Fibroblast of mammary gland (primary cell): ENCODE measurements at places on chromosomes 6 and 20.
A peak's percentile ranks its signal among the peaks of the same experiment; 100 is the strongest.

- no peak for DNase-seq
These were observed 108.6 kb downstream of the MAP3K7 start for GRCh38 chr6:90478278-90478677.

GRCh38 chr20:4748847-4749246, 27.1 kb downstream of the PRND start:
- no peak for DNase-seq

DNA sequence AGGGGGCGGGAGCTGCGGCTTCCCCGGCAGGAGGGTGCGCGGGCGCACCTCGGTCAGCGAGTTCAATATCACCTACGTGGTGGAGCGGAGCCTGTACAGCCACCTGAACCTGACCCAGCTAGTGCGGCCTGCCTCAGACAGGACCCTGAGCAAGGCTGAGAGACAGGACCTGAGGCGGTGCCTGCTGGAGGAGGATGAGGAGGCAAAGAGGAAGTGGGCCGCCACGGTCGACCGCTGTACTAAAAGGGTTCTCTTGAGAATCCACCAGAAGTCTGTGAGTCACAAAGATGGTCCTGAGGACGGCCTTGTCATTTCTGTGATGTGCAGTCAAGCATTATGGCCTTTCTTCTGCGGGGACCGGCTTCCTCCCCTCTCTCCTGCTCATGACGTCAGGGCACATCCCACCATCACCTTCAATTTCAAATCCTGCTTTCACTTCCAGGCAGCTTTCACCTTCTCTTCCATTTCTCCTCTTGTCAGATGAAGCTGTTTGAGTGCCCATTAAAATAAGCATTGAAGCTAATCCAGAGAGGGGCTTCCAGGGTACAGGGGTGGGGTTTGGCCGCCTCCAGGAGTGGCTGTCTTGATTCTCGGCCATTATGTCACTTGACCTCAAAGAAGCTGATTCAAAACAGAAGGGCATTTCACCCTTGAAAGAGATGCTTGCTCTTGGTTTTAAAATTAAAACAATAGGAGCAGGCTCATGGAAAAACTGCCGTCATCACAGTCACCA, 177.6 kb downstream of the SASH1 start:
- DNase-seq = peak; percentile 40

- no peak for DNase-seq
These were observed 12.8 kb downstream of the CLDN20 start for GRCh38 chr6:155276638-155277037.

- no peak for DNase-seq
These were observed at the start of gene PAX1 for GRCh38 chr20:21705575-21706260. PAX1 (plus strand) TSS chr20:21705664; CDS start chr20:21705713, 49 bp downstream.

DNA sequence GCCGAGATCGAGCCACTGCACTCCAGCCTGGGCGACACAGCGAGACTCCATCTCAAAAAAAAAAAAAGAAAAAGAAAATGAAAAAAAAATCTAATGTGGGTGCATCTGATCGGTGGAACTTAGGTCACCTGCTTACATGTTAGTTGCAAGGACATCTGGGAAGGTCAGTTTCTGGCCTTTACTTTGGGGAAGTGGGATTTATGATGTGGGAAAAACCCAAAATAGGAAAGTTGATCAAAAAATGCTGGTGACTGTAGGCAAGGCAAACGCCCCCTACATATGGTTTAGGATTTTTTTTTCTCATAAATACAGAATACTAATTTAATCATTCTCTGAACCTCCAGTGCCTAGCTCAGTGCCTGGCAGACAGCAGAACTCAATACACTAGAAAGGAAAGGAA, 69.2 kb upstream of the PIM1 start:
- DNase-seq = no peak

DNA sequence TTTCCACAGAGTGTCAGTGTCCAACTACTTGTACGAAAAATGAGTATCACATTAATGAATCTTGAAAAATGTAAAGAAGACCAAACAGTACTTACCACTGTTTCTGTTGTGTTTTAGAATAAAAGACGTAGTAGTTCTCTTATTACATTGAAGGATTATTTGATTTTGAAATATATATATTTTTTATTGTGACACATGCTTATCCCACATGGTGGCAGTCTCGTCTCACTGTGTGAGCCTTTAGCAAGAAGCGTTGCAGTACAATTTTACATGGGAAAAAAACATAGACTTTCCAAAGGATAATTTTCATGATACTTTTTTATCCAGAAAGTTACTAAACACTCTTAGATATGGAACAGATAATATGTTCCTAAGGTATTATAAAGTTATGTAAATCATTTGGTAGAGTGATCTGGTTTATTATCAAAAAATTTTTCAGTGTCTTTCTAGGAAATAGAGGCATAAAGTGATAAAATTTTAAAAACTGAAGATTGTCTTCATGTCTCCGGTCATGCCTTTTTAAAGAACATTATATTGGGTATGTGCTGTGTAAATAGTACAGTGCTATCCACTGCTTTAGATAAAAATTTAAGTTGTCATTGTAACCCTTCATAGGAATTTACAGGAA, 117.5 kb upstream of the SAMD5 start:
- DNase-seq = peak; percentile 28

DNA sequence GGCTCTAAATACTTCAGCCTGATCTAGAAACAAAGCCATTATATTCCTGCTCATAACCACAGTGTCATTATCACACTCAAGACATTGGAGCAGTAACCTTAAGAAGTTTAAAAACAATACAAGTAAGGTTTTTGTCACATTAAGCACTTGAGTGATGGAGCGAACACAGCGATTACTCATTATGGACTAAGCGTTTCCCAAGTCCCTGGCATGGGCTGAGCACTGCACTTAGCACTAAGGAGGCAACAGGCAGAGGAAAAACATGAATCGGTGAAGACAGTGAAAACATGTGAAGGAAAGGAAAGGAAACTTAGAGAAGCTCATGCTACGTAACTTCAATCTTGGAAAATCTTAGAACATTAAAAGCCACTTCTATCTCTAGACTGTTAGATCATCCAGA, 108.7 kb downstream of the SLC24A3 start:
- DNase-seq = no peak

GRCh38 chr6:147740326-147740725, 231.8 kb downstream of the SAMD5 start:
- no peak for DNase-seq

DNA sequence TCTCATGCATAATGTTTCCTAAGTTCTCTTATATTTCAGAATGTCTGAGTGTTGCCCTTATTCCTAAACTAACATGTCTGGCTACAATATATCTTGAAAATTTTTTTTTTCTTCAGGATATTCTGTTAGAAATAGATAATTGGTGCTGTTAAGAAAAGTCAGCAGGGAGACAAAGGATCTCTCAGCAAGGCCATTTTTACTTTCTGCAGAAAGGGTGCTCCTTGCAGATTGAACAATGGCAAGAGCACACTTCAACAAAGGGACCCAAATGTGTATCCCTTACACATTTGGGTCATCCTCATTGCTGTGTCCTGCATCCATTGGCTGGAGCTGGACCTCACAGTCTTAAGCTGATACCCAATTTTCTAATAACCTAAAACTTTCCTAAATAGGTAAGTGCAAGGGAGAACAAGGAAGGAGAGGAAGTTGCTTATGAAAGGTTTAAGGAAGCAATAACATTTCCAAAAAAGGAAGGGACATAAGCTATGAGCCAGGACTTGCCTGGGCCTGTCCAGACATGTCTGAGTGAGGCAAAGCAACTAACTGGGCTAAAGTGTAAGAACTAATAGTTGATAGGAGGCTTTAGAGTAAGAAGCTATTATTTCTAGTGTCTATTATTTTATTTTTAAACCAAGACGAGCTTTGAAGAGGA, 429.6 kb downstream of the BCKDHB start:
- DNase-seq = peak; percentile 79

GRCh38 chr20:11544029-11544678, 373.5 kb upstream of the BTBD3 start:
- DNase-seq = peak; percentile 68

- DNase-seq = peak; percentile 56
These were observed 56.1 kb upstream of the B3GAT2 start for GRCh38 chr6:71012866-71013469.

DNA sequence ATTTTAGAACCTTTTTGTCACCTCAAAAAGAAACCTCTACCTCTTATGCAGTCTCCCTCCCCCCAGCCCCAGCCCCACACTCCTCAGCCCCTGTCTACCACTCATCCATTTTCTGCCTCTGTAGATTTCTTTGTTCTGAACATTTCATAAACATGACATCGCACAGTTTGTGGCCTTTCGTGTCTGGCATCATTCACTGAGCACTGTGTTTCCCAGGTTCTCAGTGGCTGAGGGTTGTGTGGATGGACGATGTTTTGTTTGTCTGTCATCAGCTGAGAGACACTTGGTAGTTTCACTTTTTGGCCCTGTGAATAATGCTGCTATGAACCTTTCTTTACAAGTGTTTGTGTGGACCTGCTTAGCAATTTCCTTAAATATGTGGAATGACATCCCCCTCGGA, 64.5 kb downstream of the FAM120B start:
- DNase-seq = no peak

DNA sequence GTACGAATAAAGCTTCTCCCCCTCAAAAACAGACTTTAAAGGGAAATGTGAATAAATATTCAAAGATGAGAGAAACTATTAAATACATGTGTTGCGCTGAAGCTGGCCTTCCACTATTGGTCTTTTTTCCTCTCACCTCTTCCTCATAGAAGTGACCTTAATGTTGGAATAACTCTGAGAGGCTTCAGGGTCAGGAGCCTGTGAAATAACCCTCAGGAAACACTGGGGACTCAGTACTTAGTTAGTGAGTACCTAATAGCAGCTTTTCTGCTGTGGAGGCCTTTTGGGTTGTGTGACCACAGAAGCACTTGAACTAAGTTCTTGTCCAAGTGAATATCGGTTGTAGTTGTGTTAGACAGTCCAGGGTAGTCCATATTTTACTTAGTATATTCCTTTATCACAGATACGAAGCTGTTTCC, 799 bp upstream of the SHPRH start:
- no peak for DNase-seq

DNA sequence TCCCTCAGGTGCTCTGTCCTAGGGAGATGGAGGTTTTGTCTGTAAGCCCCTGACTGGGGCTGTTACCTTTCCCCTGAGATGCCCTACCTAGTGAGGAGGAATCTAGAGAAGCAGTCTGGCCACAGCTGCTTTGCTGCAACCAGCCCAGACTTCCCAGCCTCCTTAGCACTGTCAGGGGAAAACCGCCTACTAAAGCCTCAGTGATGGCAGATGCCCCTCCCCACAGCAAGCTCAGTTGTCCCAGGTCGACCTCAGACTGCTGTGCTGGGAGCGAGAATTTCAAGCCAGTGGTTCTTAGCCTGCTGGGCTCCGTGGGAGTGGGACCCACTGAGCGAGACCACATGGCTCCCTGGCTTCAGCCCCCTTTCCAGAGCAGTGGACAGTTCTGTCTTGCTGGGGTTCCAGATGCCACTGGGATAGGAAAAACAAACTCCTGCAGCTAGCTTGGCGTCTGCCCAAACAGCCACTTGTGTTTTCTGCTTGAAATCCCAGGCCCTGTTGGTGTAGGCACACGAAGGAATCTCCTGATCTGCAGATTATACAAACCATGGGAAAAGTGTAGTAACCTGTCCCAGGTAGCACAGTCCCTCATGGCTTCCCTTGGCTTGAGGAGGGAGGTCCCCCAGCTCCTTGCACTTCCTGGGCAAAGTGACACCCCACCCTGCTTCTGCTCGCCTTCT, 146.4 kb upstream of the PROKR2 start:
- no peak for DNase-seq

- DNase-seq = no peak
These were observed 114.6 kb downstream of the RCAN2 start for GRCh38 chr6:46376562-46377061.

DNA sequence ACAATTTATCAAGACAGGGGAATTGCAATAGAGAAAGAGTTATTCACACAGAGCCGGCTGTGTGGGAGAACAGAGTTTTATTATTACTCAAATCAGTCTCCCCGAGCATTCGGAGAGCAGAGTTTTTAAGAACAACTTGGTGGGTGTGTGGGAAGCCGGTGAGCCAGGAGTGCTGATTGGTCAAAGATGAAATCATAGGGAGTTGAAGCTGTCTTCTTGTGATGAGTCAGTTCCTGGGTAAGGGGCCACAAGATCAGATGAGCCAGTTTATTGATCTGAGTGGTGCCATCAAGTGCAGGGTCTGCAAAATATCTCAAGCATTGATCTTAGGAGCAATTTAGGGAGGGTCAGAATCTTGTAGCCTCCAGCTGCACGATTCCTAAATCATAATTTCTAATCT, 50.0 kb upstream of the ECI2 start:
- DNase-seq = peak; percentile 18

DNA sequence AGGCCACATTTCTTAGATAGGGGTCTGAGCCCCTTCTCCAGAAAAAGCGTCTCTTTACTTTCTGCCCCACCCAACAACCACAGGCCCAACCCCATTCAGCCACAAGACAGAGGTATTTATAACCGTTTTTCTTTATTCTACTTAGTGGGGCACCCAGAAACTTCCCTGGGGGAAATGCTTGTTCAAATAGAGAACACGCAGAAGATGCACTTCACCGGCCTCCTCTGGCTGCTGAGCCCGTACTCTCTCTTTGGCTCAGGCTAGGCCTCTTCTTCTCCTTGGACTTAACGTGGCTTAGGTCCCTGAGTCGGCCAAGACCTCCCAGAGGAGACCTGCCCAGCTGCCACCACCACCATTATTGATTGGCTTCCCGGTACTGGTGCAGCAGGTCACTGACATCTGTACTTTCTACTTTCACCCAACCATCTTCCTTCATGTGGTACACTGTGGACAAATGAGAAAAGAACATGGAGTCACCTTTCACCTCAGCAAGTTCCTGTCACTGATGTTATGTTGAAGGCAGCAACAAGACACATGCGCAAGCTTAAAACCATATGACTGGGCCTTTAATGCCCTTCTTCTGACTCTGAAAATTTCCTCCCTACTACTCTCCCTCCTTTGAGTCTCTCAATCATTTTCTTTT, 2.2 kb upstream of the TAP2 start:
- no peak for DNase-seq

DNA sequence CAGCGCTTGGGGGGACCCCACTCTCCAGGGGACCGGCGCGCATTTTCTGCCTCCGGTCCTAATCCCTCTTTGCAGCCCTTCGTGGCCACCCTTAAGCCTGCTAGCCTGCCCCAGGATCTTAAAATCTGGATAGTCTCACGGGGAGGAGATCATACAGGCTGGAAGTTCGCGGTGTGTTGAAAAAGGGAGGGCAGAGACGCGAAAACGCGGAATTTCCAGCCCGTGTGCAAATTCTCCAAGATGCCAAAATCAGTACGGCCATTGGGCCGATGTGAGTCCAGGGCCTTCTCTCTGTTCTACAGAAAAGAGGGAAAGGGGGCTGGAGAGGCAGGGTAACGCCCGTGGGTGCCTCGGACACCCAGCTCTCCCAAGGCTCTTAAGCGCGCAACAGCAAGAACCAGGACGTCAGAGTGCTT, 9.4 kb downstream of the NR2E1 start:
- DNase-seq = no peak

- no peak for DNase-seq
These were observed 48.1 kb downstream of the EBF4 start for GRCh38 chr20:2740702-2741101.
